ENCODE measurements at places on chromosomes 11 and 22. TPM values are rescaled to one million over a fixed set of nuclear protein-coding genes. Genes with fewer than 3 reads are reported as not detected.
A peak's percentile ranks its signal among the peaks of the same experiment; 100 is the strongest.

DNA sequence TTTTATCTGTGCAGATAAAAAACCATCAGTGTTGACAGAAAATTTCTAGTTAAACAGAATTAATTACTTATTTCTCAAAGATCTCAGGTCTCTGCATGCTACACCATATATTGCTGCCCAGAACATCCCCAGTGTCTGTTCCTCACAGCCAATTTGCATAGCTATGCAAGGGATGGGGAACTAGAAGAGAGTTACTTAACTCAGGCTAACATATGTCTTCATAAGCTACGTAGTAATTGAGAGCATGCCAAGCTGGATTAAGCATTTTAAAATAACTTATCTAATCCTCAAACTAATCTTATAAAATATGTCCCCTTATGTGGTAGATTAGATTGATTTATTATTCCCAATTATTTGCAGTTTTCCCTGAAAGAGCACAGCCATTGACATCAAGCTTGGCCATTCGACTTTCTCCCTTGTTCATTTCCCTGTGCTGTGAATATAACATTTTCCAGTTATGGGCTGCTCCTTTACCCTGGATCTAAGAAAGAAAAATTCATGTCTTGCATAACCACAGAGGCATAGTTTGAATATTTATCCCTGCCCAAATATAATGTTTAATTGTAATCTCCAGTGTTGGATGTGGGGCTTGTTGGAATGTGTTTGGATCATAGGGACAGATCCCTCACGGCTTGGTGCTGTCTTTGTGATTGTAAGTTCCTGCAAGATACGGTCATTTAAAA, 69.1 kb downstream of the C11orf87 start:
- DNase-seq = no peak

GRCh38 chr11:67211656-67212436, 54.4 kb upstream of the GRK2 start:
- DNase-seq = no peak

The UPK3A gene
- not detected for total RNA-seq

DNA sequence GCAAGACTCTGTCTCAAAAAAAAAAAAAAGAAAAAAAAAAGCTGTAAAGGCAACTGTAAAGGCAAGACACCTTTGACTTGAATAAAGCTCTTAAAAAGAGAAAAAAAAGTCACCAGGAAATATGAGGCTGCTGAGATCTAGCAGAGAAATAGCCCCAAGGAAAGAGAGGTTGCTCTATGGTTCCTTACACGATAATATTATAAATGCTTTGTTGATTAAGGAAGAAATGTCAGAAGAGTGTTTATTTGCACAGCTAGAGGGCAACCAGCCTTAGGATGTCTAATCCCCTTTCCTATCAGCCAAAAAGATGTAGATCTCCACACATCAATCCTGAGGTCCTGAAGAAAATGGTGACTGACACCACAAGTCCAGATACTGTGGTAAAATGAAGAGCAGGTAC, 32.0 kb downstream of the RBFOX2 start:
- DNase-seq = no peak

DNA sequence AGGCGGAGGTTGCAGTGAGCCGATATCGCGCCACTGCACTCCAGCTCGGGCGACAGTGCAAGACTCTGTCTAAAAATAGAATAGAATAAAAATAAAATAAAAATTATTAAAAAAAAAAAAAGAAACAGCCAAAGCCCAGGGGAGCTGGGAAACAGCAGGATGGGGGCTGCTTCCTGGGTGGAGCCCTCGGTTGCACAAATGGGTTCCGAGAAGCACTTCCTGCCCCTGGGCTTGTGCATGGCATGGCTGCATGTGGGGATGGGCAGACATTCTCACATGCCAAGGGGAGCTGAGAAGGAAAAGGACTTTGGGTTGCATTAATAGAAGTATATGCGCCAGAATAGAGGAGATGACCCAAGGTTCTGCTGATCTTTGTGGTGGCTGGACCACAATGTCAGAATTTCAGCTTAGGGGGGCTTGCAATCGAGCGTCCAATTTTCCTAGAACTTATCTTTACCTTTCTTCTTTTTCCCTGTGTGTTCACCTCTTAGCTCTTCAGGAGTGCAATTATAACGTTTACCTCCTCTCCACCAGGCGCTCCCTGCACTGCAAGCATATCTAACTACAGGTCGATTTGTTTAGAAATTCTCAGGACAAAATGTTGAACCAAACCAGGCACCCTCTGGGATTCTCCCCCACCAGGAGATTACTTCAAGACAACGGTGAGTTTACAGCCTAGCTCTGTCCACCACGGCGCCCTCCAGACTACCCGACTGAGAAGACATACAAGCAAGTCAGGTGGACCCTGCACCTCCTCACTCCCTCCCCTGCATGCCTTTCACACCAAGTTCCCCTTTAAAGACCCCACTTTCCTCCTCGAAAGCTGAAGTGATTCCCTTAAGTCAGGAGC, 53.2 kb downstream of the SHISAL1 start:
- no peak for DNase-seq

GRCh38 chr11:10058356-10058755, 235.7 kb downstream of the SBF2 start:
- no peak for DNase-seq

The FGF19 gene
- not detected for total RNA-seq

DNA sequence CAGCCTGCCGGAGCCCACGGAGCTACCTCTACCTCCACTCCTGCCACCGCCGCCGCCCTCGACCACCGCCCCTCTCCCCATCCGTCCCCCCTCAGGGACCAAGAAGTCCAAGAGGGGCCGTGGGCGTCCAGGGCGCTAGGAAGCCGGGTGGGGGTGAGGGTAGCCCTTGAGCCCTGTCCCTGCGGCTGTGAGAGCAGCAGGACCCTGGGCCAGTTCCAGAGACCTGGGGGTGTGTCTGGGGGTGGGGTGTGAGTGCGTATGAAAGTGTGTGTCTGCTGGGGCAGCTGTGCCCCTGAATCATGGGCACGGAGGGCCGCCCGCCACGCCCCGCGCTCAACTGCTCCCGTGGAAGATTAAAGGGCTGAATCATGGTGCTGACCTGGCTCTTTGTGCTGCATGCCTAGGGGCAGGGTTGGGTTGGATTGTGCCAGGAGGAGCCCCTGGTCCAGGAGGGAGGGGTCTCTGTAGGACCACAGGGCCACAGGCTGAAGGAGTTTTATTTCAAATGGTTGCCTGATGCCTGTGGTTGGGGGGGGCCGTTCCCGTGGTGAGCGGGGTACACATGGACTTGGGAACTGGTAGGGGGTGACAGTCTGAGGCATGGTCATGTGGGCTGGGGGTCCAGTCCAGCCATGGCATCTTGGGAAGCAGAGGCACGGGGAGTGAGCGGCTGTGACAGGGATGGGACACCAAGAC, 2.3 kb downstream of the PTPRCAP start:
- no peak for DNase-seq

DNA sequence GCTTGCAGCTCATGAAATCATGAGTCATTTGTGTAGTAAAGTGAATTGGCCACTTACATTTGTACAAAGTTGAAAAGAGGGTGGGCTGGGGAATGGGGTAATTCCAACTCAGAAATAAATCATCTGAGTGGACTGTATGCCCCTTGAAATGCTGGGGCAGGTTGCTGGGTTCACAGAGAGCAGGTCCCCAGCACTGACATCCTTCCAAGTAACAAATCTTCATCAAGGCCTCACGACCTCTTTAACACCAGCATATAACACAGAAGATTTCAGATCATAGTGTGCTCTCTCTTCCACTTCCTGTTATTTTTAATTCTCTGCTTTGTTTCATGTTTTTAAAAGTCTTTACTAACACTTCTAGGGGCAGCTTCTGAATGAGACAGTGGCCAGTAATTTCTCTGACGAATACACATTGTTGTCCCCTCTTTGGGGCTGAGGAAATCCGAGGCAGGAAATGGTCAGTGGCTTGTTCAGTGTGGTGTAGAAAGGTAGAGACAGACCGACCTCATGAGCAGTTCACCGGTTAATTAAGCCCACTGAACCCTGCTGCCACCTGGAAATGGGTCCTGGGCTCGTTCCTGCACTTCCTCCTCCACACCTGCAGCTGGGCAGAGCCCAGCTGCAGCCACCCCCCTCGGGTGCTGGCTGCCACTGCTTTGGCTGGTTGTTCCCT, 127.7 kb downstream of the MAML2 start:
- DNase-seq = no peak

- no peak for DNase-seq
Observed at GRCh38 chr11:390175-390574, 3.8 kb upstream of the PKP3 start.

The MMP8 gene
- total RNA-seq = not detected

GRCh38 chr22:50269573-50269969, 609 bp downstream of the MAPK11 start:
- no peak for DNase-seq

GRCh38 chr11:32131321-32131720, 40.4 kb downstream of the RCN1 start:
- DNase-seq = no peak

The CHEK2 gene
- 4.8 TPM for total RNA-seq

DNA sequence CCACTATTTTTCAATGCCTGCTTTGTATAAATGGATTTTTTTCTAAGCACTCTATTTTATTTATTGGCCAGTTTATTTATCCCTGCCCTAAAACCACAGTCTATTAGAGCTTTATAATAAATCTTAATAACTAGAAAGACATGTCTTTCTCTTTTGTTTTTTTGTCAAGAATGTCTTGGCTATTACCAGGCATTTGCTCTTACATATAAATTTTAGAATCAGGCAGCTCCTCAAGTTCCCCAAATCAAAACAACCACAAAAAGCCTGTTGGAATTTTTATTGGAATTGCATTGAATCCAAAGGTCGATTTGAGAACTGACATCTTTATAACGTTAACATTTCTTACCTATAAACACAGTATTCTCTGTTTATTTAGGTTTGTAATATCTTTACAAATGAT, 85.8 kb upstream of the SC5D start:
- no peak for DNase-seq

GRCh38 chr11:64153812-64154211, 12.1 kb downstream of the MACROD1 start:
- DNase-seq = no peak

DNA sequence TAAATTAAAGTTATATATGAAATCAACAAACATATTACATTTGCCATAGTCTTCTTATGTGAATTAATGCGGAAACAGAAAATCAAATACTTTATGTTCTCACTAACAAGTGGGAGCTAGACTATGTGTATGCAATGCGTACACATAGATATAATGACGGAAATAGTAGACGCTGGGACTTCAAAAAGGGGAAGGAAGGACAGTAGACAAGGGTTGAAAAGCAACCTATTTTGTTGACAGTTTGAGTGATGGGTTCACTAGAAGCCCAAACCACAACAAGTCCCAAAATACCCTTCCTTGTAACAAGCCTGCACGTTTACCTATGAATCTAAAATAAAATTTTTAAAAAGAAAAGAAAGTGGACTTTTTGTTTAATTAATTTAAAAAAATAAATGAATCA, 430.8 kb upstream of the CNTN5 start:
- no peak for DNase-seq

DNA sequence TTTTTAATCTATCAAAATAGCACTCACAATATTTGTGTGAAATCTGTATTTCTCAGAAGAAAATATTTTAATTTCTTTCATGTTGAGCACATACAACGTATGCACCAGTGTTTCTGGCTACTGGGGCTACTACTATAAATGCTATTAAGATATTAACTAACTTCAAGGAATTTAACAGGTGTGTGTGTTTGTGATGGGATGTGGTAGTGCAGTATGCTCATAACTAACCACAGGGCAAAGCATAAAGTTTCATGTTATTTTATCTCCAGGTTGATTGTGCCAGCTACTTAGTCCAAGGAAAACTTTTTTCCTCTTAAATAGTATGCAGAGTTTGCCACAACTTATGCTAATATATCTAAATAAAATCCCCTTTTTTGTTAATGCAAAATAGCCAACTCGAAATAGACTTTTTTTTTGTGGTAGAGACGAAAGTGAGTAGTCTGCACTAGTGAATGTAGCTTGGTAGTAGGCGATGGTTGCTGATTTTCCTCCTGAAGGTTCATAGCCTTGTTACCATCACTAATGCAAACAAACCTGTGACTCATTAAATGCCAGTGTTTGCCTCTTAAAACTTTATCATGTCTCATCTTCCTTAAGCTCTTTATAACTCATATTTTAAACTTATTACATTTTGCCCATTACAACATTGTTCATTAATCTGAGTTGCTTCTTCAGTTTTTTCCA, 565.5 kb upstream of the ANO3 start:
- DNase-seq = no peak

DNA sequence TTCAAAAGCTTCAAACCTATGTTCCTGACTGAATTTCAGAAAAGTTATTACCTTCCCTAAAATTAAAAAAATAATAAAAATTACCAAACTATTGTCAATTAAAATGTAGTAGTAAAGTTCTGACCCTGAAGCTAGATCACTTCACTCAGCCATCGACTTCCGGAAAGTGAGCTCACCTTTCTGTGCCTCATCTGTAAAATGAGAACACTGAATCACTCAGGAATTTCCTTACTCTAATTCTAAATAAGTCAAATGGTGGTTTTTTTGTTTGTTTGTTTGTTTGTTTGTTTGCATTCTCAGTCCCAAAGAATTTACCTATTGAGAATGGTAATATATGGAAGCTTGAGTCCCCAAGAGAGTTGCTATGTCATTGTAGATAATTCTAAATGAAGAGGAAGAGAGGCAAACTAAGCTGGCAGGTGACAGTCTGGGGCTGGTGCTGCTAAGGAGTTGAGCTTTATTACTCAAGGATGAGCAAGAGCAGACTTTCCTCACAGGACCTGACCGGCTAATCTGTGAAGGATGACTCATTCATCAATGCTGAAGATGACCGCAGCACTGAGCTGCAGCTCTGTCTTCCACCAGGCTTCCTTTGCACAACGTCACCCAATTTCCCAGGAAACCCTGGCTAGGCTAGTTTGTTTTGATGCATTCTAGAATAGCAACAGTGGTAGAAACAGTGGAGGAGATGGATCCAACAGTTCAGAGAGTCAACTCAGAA, 248.8 kb downstream of the RAB38 start:
- DNase-seq = no peak

DNA sequence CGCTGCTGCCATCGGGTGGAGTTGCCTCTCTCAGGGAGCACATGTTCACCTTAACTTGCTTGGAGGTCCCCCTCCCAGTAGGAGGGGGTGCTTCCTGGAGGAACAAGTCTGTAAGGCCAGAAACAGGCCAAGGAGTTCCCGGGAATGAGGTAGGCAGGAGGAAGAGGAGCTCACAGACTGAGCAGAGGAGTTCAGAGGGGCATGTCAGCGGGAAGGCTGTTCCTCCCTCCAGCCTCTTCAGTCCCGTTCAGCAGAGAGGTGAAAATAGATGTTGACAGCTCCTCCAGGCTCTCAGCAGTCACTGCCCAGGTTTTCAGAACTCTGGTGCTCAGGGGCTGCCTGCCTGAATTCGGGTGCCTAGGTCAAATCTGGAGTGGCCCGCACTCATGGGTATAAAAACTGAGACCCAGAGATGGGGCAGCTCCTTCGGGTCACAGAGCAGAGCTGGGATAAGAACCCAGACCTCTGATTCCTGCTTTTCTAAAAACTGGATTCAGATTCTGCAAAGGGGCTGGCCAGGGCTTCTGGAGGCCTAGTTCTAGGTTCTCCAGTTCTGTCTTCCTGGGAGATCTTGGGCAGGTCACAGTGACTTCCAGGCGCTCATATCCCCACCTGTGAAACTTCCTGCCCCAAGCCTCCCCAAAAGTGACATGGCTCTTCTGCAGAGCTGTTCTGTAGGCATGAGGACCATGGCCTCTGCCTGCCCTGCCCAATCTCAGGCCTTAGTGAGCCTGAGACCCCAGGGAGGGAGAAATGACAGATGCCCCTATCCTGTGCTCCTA, 18.3 kb downstream of the ATG16L2 start:
- DNase-seq = no peak

- DNase-seq = no peak
Observed at GRCh38 chr11:132286106-132286505, 915.7 kb downstream of the NTM start.

GRCh38 chr11:10858439-10859325, 829 bp upstream of the ZBED5 start:
- peak; percentile 67 for DNase-seq

- DNase-seq = no peak
Observed at GRCh38 chr11:127506647-127507046, 506.1 kb upstream of the KIRREL3 start.

Data from dorsolateral prefrontal cortex (tissue), 122 donors.